ENCODE measurements at places on chromosomes 12 and 14.

DNA sequence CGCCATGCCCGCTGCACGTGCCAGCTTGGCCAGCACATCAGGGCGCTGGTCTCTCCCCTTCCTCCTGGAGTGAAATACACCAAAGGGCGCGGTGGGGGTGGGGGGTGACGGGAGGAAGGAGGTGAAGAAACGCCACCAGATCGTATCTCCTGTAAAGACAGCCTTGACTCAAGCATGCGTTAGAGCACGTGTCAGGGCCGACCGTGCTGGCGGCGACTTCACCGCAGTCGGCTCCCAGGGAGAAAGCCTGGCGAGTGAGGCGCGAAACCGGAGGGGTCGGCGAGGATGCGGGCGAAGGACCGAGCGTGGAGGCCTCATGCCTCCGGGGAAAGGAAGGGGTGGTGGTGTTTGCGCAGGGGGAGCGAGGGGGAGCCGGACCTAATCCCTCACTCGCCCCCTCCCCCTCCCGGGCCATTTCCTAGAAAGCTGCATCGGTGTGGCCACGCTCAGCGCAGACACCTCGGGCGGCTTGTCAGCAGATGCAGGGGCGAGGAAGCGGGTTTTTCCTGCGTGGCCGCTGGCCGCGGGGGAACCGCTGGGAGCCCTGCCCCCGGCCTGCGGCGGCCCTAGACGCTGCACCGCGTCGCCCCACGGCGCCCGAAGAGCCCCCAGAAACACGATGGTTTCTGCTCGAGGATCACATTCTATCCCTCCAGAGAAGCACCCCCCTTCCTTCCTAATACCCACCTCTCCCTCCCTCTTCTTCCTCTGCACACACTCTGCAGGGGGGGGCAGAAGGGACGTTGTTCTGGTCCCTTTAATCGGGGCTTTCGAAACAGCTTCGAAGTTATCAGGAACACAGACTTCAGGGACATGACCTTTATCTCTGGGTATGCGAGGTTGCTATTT lies 914 bp upstream of the CCND2 start:
- no peak for DNase-seq

DNA sequence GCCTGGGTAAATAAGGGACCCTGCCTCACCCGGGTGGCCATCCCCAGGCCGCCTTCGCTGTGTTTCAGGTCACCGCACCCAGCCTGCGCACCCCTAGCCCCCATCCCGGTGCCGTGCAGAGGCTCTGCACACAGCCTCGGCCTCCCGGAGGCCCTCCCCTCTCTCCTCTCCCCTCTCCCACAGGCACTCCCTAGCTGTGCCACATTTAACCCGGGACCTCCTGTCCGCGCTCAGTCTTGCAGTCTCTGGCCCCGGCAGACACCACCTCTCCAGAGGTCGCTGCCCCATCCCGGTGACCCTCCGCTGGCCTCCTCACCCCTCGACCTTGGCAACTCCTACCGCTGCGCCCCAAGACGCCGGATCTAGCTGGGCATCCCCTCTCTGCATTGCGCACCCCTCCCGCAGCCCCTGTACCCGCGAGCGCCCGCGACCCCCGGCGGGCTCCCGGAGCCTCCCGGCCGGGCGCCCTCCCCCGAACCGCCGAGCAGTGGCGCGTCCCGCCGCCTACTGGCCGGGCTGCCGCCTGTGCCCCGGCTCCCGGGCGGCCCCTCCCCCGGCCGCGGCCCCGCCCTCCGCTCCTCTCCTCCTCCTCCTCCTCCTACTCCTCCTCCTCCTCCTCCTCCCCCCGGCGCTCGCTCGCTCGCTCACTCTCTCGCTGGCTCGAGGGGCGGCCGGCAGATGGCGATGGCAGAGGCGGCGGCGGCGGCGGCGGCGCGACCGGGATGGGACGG lies 120.7 kb downstream of the AACS start:
- DNase-seq, result peak; percentile 78

DNA sequence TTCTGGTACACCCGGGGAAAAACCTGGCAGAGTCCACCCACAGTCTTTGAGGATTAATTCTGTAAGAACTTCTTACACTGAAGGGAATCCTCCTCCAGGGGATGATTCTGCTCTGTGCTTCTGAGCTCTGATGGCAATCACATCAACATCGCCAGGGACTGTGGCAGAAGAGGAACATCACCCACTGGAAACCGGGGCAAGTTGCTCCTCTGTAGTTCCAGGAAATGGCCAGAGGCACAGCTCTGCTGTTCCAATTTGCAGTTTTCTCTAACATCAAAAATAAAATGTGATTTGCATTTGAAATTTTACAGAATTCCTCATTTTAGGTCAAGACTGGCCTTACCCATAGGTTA lies 207.6 kb downstream of the DAD1 start:
- no peak for DNase-seq

- DNase-seq, result no peak
These were observed 389.3 kb upstream of the USP15 start for GRCh38 chr12:61870658-61871484.

DNA sequence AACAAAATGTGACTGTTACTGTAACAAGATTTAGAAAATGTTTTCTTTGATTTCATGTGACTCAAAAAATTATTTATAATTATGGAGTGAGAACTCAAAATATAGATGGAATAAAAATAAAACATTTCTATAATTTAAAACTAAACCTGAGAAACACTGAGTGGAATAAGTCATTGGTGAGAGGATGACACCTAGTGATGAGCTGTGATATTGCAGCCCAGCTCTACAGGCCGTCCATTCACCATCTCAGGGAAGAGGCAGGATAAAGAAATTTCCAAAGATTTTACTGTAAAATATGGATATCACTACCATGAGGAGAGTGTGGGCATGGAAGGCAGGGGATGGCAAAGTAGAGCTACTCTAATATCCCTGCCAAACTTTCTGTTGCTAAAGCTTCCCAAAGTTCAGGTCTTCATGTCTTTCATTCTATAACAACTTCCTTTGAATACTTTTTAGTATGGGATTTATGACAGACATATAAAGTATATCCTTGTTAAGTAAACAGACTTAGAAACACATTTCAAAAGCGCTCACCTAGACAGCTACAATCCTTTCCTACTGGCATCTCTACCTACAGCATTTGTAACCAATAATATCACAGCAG lies 308.0 kb downstream of the ITPR2 start:
- peak; percentile 41 for DNase-seq

DNA sequence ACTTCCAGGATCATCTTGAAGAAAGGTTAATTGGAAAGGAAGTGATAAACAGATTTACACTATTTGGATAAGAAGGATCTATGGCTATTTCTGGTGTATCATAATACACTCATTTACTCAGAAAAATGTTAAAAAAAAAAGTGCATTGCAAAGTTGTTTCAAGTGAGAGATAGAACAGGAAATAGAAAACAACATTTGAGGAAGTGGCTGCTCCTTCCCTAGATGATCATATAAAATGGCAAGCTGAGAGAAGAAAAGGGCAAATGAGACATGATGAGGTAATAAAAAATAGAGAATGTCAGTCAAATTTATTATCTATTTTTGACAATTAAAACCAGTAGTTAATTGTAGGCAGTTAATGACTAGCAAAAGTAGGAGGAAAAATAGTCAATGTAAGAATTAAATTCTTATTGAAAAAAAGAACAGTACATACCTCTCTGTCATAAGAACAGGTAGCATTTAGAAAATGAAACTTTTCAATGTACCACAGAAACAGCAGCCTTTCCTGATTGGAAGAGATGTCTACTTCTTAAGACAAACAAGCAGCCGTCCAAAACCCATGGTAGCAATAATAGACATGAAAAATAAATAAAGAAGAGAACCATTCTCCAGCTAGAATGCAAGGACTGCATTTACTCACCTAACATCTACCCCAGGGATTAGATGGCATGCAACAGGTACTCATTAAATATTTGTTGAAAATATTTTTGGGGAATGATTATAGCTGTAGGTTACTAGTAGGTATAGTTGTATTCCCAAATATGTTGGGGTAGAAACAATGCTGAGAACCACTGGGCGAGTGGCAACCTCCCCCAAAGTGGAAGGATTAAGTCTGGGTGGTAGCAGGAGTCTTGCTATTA lies 63.9 kb upstream of the GRIP1 start:
- no peak for DNase-seq

GRCh38 chr12:32467959-32468863 lies 68.9 kb downstream of the FGD4 start:
- no peak for DNase-seq

DNA sequence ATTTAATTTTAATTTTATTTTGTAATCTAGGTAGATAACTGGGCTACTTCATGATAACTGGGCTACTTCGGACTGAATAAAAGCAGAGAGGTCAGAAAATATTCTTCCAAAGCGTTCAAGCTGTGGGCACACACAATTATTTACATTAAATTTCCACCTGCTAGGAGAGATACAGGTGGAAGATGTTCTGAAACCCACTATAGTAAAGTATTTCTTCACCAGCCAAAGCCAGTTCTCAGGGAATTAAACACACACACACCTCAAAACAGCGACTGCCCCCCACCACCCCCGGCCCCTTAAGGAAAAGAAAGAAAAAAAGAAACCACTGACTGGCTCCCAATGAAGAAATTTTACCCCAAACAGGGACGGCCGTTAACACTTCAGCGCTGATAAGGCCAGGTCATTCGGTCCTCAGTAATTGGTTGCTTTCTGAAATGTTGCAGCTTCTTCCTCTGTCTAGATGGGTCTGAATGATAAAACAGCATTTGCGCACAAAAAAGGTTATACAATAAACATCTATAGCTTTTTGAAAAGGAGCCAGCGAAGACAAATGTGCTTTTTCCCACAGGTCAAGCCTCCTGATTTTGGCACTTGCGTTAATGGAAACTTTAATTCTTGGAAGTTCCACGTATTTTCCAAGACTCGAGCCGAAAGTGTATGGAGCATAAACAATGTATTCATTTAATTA lies 771 bp upstream of the KCNJ8 start:
- DNase-seq, result no peak

DNA sequence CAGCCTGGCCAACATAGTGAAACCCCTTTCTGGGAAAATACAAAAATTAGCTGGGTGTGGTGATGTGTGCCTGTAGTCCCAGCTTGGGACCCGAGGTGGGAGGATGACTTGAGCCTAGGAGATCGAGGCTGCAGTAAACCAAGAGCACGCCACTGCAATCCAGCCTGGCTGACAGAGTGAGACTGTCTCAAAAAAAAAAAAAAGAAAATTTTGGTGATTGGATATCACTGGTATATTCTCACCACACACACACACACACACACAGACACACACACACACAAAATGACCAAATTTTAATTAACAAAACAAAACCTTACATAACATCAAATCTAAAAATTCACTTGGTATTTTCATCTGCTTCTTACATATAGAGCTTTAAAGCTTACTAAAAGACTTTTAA lies 3.4 kb upstream of the FAM177A1 start:
- no peak for DNase-seq

- no peak for DNase-seq
These were observed 27.4 kb upstream of the CEBPE start for GRCh38 chr14:23146351-23146910.

GRCh38 chr12:52358575-52359350 lies 8.5 kb downstream of the KRT85 start:
- DNase-seq, result peak; percentile 56

All from ELR (cell line).